ENCODE measurements at places on chromosomes 6 and 20.

DNA sequence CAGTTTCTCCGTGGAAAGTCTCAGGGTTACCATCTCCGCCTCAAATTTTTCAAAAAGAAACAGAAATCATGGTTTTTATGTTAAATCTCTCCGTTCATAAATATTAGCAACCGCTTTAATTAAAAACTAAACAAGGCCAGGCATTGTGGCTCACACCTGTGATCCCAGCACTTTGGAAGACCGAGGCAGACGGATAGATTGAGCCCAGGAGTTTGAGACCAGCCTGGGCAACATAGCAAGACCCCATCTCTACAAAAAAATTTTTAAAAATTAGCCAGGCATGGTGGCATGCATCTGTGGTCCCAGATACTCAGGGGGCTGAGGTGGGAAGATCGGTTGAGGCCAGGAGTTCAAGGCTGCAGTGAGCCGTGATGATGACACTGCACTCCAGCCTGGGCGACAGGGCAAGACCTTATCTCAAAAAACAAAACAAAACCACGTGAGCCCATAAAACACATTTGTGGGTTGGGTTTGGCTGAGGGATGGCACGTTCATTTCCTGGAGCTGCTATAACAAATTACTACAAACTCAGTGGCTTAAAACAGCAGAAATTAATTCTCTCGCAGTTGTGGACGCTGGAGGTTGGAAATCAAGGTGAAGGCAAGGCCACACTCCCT, 223.2 kb downstream of the ZNF217 start:
- no peak for DNase-seq

DNA sequence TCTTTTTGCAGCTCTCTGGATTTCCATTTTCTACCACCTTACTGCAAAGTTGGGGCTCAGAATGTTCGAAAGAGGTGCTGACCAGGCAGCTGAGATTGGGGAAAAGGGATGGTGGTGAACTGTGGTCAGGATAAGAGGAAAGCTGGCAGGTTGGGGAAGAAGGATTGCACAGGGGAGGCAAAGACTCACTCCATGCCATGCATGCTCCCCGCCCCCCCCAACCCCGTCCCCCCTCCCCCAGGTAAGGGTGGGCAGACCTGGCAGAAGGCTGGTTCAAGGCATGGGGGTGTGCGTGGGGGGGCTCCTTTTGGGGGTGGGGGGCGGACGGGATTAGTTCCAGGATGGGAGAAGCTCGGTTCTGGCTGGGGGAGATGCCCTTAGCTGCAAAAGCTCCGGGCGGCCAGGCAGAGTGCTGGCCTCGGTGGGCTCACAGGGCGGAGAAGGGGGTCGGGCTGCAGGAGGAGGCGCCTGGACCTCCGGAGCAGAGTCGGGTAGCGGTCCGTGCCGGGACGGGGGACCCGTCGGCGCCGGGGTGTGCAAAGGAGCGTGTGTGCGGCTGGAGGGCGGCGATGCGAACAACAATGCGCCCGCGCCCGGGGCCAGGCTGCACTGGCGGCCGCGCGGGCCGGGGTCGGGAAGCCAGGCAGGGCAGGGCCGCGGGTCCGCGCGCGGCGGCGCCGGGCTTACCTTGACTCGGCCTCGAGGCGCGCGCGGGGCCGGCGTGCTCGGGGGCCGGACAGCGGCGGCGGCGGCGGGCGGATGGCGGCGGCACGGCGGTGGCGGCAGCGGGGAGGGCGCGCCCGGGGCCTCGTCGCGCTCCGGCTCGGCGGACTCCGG, 880 bp downstream of the ADNP start:
- no peak for DNase-seq

- no peak for DNase-seq
These were observed 7.5 kb downstream of the VGLL2 start for GRCh38 chr6:117272891-117273290.

GRCh38 chr6:105797983-105798453, 288.1 kb upstream of the PRDM1 start:
- no peak for DNase-seq

DNA sequence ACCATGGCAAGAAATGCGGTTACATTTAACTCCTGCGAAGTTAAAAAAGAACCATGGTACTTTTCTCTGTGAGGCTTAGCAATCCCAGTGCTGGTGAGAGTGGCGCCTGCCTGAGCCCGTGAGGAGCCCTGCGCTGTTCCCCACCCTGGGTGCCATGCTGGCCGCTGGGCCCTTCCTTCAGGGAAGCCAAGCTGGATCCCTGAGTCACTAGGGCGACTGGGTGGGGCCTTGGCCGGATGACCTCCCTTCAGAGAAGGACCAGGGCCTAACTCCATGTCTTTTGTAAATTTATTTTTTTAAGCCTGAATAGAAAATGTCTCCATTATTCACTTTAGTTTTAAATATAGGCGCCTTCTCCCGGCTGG, 209.1 kb downstream of the ERMARD start:
- DNase-seq: no peak

DNA sequence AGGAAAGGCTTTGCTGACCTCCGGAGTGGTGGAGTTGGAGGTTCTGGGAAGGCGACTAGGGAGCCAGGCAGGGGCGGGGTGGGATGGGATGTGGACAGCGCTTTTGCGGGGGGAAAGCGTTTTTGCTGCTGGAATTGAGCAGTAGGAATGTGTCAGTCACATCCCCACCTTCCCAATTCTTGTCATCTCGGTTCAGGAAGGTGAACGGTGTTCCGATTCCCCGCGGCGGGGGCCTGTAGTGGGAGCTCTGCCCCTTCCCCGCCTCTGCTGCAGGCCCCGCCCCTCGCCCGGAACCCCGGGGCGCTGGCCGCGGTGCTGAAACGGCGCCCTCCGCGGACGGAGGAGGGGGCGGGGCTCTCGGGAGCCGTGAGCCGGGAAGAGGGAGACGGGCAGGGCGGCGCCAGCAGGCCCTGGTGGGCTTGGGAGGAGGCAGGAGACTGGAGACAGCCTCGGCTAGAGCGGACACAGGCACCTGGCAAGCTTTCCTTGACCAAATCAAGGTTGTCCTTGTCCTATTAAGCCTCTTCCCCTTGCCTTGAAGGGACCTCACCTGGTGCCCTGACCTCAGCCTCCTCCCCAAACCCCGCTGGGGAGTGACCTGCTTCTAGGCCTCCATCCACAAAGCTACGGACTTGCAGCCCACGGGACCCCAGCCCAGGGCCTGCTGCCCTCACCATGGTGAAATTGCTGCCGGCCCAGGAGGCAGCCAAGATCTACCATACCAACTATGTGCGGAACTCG, at the start of gene LHFPL5:
TSS of gene LHFPL5 (plus strand) at position 357 of the 741 bp plus-strand sequence. CDS start at position 676, 319 bp downstream.
- peak; percentile 30 for DNase-seq

GRCh38 chr20:58330249-58330648, 20.7 kb downstream of the RAB22A start:
- no peak for DNase-seq

- DNase-seq: no peak
These were observed 118.4 kb downstream of the JPH2 start for GRCh38 chr20:44068316-44069201.

GRCh38 chr6:24194978-24195700, 69.1 kb downstream of the NRSN1 start:
- DNase-seq: peak; percentile 22

GRCh38 chr20:1632178-1632577, 12.4 kb upstream of the SIRPB1 start:
- no peak for DNase-seq

GRCh38 chr6:14292119-14292518, 174.5 kb downstream of the CD83 start:
- no peak for DNase-seq

- no peak for DNase-seq
These were observed 1.1 kb upstream of the FAXC start for GRCh38 chr6:99350573-99350972.

GRCh38 chr6:106158816-106159215, 72.7 kb downstream of the PRDM1 start:
- no peak for DNase-seq

Data from SK-MEL-5 (cell line).